ENCODE measurements at places on chromosomes 6 and 20. TPM values are rescaled to one million over a fixed set of nuclear protein-coding genes. Genes with fewer than 3 reads are reported as not detected.

The CTAGE9 gene
- total RNA-seq = not detected

DNA sequence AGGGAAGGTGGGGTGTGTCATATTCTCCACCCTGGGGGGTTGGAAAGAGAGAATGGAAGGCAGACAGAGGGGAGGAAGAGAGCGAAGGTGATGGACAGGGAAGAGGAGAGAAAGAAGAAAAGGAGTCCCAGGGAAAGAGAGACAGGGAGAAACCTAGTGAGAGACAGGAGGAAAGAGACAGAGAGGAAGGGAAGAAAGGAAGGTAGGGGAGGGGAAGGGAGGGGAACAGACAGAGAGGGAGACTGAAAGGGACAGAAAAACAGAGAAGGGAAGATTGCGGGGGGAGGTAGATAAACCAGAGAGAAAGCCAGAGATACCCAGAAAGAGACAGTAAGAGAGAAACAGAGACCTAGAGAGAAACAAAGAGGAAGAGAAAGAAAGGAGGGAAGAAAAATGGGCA, 88.4 kb downstream of the CDH22 start:
- DNase-seq = no peak

DNA sequence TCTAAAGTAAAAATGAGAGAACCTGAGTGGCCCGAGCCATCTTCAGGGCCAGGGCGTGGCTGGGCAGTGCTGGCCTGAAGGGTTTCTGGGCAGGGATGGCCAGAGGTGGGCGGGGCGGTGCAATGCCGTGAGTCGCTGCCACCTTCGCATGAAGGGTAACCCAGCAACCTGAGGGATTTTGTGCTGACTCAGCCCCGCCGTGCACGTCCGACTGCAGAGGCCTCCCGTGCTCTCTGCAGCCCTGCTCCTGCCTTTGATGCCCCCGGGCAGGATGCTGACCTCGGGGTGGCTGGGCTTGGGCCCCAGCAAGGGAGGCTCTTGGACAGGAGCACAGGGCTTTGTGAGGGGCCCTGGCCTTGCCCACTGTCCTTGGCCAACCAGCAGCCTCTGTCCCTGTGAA, 81.7 kb upstream of the GATA5 start:
- DNase-seq = peak; percentile 44

GRCh38 chr6:47349931-47350330, 40.2 kb upstream of the TNFRSF21 start:
- no peak for DNase-seq

DNA sequence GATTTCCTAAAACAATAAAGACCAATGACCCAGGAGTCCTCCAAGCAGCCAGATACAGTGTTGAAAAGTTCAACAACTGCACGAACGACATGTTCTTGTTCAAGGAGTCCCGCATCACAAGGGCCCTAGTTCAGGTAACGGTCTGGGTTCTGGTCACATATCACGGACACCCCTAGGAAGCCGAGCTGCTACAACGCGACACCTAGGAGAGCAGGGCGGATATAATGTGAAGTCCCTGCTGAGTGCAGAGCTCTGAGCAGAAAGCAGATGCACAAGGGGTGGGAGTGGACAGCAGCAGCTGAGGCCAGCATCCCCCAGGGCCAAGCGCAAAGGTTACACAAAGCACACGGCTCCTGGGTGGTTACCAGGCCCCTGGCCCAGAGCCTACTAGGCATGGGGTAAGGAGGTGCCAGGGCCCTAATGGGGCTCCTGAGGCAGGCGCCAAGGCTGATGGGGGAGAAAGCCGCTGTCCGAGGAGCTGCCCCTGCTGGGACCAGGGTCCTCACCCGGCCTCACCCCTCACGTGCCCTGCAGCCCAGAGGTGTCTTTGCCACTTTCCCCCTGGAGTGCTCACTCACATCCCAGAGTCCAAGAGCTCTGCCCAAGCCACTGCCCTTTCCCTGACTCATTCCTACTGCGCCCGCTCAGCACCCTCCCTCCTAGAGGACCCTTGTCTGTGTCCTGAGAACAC, 8.4 kb downstream of the CST7 start:
- no peak for DNase-seq

GRCh38 chr6:165231581-165232561, 77.5 kb downstream of the C6orf118 start:
- no peak for DNase-seq

The ADAT2 gene
- 6.9 TPM for total RNA-seq

Data from body of pancreas (tissue), 4 donors.